ENCODE measurements at places on chromosomes 7 and 10.

GRCh38 chr7:28018446-28018845 lies 162.1 kb downstream of the JAZF1 start:
- DNase-seq = no peak

- no peak for DNase-seq
These were observed 700.3 kb downstream of the TNS3 start for GRCh38 chr7:46881507-46882127.

- no peak for DNase-seq
These were observed 243.0 kb upstream of the GLI3 start for GRCh38 chr7:42479816-42480633.

DNA sequence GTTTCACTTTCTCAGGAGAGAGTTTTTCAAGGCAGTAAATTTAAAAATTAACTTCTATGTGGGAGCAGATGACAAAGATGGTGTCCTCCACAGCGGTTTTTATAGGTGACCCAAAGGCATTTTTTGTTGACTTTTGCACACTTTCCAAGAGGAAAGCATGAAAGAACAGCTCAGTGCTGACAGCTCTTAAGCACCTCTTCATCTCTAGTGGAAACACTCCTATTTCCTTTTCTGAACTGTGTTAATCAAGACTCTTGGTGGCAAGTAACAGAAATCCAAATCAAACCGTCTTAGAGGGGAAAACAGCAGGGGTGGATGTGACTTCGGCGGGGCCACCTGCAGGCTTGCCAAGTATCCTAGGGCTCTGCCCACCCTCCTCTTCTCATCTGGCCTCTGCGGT lies 71.8 kb upstream of the GATA3 start:
- DNase-seq = no peak

DNA sequence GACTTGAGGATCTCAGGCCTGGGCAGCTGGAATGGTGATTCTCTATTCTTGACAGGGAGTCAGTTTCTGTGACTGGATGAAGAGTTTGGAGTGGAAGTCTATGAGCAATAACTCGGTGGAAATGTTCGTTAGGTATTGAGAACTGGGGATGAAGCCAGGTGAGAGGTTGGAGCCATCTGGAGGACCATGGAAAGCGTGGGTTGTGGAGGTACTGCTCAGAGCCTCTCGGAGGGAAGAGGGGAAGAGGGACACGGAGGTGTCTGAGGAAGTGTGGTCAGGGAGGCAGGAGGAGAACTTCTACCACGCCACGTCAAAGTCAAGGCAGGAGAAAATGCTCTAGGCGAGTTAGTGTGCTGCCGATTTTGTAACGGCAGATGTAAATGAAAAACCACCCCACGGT lies 430.7 kb downstream of the DPP6 start:
- DNase-seq = no peak

- no peak for DNase-seq
These were observed 51.9 kb downstream of the EPC1 start for GRCh38 chr10:32295027-32295426.

DNA sequence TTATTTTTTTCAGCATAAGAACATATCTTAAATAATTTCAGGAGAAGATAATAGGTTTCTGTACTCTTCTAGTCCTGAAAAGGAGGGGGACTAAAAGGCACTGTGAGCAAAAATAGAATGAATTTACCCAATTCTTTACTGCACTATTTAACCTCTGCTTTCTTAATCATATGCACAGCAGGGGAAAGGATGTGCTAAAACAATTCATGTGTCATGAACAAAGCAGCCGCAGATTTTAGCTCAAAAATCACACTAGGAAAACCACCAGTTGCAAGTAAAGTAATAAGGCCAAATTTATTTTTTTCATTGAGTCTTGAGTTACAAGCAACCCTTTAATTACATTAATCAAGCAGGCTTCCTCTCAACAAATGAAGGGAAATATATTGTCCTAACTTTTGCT lies 80.1 kb downstream of the CABCOCO1 start:
- DNase-seq = no peak

DNA sequence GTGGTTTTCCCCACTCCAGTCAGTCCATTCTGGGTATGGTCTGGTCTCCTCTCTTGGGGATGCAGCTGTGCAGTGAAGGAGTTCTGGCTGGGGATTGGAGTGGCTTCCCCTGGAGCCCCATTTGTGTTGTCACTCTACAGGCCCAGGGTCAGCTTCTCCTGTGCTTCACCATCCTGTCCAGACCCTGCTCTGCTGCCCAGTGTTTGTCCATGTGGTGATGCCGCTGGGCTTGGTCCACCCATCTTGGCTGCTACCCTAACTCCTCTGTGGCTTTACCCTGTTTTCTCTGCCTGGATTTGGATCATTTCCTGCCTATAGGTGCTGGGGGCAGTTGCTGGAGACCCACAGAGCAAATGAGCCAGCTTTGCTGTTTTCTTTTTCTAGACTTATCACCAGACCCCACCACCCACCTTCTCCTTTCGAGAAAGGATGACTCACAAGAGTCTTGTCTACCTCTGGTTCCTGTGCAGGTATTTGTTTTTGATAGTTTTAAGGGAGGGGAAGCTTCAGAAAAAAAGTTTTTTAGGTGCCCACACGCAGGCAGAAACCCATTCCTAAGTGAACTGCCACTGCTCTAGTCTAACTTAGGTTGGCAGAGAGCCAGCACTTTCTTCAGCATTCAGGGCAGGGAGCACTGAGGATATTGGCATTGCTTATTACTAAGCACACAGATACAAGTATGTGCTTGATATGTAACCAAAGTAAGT lies 8.5 kb downstream of the ZDHHC16 start:
- no peak for DNase-seq

DNA sequence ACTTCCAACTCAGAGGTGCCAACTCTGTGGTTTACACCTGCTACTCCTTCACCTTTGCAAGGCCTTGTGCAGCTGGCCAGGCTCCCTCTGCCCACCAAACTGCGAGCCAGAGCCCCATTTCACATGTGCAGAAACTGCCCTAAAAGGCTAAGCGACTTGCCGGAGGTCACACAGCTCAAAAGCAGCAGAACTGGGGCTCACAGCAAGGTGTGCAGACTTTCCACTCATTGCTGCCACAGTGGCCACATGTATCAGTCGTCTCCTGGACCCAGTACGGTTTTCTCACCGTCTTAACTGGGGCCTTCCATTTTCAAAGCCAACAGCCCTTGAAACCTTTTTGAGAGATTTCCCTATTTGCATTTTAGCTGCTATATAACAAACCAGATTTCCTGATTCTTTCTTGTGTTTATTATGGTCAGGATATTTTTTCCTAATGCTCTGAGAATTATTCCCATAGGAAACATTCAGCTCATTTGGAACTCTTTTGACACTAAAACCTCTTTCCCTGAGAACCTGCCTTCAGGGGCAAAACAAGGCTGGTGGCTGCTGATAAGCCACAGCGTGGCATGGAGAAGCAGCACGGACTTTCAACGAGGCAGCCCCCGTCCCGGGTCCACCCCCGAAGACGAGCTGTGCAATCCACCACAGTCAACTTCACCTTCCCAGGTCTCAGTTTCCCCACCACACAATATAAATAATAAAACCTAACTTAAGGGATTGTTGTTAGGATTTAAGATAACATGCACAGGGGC lies 29.9 kb downstream of the SORBS1 start:
- peak; percentile 38 for DNase-seq

- no peak for DNase-seq
These were observed 285.9 kb upstream of the FZD8 start for GRCh38 chr10:35927990-35928488.

DNA sequence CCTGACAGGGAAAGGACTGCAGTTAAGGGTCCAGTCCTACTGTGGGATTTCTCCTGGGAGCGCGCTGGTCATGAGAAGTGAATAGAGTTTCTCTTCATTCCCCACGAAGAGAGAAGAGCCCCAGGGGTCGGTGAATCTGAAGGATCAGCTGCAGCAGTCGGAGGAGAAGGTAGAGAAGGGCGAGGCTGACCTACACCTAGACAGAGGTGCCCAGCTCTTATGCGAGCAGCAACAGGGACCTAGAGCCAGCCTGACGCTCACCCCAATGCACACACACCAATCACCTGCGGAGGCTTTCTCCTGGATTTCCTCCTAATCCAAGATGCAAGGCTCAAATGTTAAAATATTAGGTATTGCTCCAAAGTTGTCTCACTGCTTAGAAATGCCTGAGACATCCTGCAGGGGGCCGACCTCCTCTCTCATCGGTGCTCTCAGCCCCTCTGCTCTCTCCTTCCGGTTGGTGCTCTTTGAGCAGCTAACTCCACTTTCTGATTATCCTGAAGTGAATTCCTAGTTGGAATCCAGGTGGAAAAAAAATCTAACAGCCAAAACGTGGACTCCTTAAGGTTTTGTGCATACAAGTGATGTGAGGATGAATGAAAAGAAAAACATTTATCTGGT lies 176.4 kb downstream of the AHR start:
- no peak for DNase-seq

DNA sequence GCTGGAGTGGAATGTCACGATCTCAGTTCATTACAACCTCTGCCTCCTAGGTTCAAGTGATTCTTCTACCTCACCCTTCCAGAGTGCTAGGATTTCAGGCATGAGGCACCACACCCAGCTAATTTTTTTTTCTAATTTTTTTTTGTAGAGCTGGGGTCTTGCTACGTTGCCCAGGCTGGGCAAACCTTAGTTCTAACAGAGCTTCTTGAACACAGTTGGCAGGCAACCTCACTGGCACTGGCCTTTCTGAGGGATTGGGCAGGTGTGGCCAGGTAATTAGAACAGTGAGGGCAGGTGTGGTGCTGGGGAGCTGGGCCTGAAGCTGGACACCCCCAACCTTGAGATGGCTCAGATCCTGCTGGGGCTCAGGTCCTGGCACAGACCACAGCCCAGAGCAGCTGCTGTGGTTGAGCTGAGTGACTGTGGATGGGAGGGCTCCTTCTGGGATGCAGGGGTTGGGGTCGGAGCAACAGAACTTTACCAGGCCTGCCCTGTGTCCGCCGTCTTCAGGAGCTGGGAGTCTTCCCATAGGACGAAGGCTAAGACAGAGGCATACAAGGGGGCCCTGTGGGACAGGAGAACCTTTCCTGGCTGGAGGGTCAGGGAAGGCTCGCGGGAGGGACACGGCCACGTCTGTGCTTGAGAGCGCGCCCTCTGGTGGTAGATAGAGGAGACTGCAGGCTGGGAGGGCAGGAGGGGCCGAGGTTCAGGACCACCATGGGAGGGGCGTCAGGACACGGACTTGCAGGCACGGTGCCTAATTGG lies 48.2 kb downstream of the COL26A1 start:
- DNase-seq = peak; percentile 69

DNA sequence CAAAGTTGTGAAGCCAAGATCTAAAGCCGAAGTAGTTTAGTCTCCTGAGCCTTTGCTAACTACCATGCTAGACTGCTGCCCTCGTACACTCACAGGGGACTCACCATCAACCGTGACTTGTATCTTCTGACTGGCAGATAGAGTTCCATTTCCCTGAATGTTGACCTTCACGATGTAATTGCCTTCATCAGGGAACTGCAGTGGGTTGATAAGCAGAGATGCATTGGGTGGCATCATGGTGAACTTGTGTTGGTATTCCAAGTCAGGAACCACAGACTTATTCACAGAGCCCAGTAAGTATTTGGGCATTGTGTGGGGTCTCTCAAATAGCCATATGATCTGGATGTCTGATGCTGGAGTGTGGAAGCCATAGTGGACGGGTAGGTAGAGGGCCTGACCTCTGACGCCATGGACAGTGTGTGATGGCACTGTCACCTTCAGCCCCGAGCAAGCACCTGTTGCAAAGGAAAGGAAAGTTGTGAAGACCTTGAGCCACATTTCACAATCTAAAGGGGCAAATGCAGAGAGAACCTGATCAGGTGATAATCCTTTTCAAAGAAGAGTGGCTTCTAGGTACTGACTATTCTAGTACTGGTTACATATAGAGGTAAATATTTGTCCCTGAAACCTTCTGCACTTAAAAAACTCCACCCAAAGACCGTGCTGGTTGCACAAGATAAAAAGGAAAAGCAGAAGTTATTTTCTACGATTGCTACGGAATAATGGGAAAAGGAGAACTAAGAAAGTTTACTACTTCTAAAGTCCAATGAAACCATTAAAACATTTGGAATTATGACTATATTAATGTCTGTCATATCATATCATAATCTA lies 7.1 kb downstream of the HEPACAM2 start:
- no peak for DNase-seq

GRCh38 chr7:83701736-83702135 lies 52.8 kb upstream of the SEMA3E start:
- no peak for DNase-seq

DNA sequence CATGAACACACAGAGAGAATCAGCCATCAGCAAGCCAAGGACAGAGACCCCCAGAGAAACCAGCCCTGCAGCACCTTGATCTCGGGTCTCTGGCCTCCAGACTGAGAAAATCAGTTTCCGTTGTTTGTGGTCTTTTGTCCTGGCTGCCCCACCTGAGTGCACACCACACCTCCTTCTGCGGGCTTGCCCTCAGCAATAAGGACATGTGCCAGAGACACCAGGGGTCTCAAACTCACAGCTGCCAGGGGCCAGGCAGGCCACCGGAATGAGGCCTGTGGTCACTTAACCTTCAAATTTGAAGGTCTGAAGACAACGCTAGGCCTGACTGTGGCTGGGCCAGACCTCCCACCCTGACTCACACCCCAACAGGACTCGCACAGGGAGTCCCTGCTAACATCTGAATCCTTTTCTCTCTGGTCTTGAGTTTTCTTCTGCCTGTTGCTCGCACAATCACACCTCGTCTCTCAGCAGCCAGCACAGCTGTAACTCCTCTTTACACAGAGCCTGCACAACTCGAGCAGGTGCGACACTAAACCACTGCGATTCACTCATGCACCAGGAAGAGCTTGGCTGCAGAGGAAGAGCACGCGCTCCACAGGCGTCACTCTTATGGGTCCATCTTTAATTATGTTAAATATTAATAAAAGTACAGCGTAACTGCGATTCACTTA lies 86.2 kb downstream of the CHST15 start:
- no peak for DNase-seq

DNA sequence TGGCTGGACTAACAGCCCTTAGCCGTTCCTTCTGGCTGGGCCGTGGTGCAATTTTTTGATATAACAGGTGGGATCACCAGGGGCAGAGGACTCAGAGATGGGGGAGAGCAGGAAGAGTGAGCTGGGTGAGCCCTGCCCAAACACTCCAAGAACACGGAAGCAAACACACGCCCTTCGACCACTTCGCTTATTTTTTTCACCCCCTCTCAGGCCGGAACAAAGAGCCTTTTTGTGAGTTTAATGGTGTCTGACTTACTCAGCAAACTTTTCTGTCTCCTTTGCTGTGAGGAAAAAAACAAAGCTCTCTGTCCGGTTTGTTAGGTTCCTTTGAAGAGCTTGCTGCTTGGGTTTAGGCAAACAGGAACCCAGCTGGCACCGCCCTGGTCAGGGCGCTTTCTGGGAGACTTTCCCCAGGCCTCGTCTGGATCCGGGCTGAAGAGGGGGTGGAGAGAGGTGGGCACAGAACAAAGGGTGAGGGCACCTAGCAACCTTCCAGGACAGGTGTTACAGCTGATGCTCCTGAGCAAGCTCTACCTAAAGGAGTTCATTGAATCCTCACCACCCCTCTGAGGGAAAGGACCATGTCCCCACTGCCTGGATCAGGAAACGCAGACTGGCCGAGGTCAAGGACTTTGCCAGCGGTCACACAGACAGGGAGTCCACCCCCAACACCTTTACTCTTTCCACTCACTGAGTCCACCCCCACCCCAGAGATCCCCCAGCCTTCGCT lies 23.3 kb downstream of the CALML3 start:
- DNase-seq = no peak

- no peak for DNase-seq
These were observed 49.4 kb downstream of the NOD1 start for GRCh38 chr7:30429156-30429530.

Data from common myeloid progenitor, CD34-positive (primary cell).